Ureter (tissue), 1 donor: ENCODE measurements at places on chromosomes 12 and 14. TPM values are rescaled to one million over a fixed set of nuclear protein-coding genes. Genes with fewer than 3 reads are reported as not detected.

DNA sequence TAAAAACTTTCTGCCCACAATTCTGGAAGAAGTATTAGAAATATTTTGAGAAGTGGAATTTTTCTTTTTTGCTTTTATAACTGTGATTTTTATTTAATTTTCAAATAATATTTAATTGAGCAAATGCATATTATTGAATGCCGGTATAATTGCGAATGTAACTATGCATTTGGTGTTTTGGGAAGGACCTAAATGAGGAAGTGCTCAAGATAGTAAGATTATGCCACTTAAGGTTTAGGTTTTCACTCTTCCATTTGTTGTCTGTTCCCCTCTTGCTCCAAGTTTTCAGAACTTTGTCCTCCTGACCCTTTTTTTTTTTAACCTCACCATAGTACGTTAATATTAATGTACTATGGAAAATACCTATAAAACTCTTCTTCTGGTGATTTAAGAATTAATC is 85.8 kb downstream of the KIAA0586 start:
- DNase-seq: no peak

PRIM1 gene
- total RNA-seq: 4.6 TPM

VSIG10 gene
- 37.2 TPM for total RNA-seq

- DNase-seq: peak; percentile 35
Measured at GRCh38 chr14:68653108-68653507, 139.8 kb downstream of the ZFP36L1 start.

DNA sequence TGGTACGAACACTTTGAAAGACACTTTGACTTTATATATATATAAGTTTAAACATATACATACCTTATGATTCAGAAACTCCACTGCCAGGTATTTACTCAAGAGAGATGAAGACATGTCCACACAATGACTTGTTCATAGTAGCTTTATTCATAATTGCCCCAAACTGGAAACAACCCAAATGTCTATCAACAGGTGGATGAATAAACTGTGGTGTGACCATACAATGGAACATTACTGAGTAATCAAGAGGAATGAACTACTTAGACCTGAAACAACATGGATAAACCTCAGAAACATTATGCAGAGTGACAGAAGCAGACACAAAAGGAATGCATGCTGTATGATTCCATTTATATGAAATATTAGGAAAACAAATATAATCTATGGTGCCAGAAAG is 71.1 kb downstream of the PPP1R36 start:
- no peak for DNase-seq

DNA sequence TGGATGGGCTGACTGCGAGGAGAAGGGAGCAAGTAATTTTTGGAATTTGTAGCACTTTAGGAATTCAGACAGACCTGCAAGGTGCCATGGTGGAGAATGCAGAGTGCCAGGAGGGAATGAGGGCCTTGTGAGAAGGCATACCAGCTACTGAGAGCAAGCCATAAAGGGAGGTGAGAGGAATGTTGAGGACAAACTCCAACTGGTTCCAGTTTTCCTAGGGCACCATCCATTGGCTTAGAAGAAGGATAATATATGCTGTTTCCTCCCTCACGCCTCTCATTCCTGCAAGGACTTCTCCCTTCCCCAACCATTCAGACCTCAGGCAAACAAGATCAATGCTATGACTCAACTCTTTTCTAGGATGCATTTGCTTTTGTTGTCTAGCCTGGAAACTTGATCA is 11.2 kb upstream of the DAAM1 start:
- DNase-seq: no peak

DNA sequence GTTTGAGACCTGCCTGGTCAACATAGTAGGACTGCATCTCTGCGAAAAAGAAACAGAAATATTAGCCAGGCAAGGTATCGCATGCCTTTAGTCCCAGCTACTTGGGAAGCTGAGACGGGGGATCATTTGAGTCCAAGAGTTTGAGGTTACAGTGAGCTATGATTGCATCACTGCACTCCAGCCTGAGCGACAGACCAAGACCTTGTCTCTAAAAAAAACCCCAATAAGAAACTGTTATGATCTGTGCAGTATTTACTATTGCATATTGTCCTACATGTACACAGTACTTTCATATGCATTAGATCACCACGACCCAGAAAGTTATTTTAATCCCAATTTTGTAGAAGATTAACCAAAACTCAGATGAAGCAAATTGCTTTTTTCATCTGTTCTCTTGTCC is 187.5 kb downstream of the PCNX1 start:
- no peak for DNase-seq

- no peak for DNase-seq
Measured at GRCh38 chr12:103272949-103273348, 222.8 kb downstream of the C12orf42 start.

- no peak for DNase-seq
Measured at GRCh38 chr14:50488521-50488920, 43.8 kb downstream of the MAP4K5 start.

- peak; percentile 83 for DNase-seq
Measured at GRCh38 chr12:120713861-120714482, 3.7 kb downstream of the UNC119B start.

UNC79 gene
- total RNA-seq: not detected

DNA sequence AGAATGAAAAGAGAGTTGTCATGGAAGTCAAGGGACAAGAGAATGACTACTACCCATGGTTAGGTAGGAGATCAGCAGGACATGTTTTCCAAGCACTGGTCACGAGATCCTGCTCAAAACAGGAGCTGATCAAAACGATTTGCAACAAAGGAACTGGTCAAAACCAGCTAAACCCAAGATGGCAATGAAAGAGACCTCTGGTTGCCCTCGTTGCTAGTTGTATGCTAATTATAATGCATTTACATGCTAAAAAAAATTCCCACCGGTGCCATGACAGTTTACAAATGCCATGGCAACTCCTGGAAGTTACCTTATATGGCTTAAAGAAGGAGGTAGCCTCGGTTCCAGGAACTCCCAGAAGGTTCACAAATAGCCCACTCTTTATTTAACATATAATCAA is 95.0 kb upstream of the OTX2 start:
- no peak for DNase-seq

DNA sequence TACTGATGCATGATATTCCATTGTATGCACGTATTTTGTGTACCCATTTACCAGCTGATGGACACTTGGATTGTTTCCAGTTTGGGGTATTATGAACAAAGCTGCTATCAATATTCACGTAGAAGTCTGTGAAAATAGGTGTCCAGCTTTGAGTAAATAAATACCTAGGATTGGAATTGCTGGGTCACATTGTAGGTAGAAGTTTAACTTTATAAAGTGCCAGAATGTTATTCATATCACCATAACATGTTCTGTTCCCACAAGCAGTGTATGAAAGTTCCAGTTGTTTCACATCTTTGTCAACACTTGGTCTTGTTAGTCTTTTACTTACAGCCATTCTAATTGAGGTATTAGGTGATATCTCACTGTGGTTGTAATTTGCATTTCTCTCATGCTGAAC is 108.0 kb upstream of the METAP2 start:
- DNase-seq: no peak

- DNase-seq: no peak
Measured at GRCh38 chr12:89020121-89020480, 332.2 kb downstream of the DUSP6 start.

KRT71 gene
- total RNA-seq: not detected

- no peak for DNase-seq
Measured at GRCh38 chr14:101819251-101819990, 57.9 kb downstream of the PPP2R5C start.
